ENCODE measurements at places on chromosomes 13 and 19. TPM values are rescaled to one million over a fixed set of nuclear protein-coding genes. Genes with fewer than 3 reads are reported as not detected.

CYP2A6 gene
- not detected for total RNA-seq

PALM3 gene
- total RNA-seq, result 0.07 TPM

CATSPERD gene
- total RNA-seq, result not detected

FCER2 gene
- not detected for total RNA-seq

ZNF610 gene
- total RNA-seq, result 0.33 TPM

SIAH3 gene
- not detected for total RNA-seq

FAAP24 gene
- total RNA-seq, result 3.5 TPM

DHX34 gene
- total RNA-seq, result 19.5 TPM

P2RY11 gene
- 3.7 TPM for total RNA-seq

AMER2 gene
- total RNA-seq, result not detected

PRTN3 gene
- total RNA-seq, result not detected

TPM4 gene
- 560 TPM for total RNA-seq

GSX1 gene
- total RNA-seq, result not detected

UBE2S gene
- 144 TPM for total RNA-seq

ZNF880 gene
- 7.3 TPM for total RNA-seq

OR4F17 gene
- total RNA-seq, result not detected

IRGC gene
- total RNA-seq, result not detected

TNNI3 gene
- total RNA-seq, result not detected

SCGB2B2 gene
- not detected for total RNA-seq

SYCN gene
- total RNA-seq, result not detected

C13orf42 gene
- total RNA-seq, result not detected

KCNN1 gene
- not detected for total RNA-seq

CLIP3 gene
- total RNA-seq, result 0.28 TPM

VMAC gene
- 2.5 TPM for total RNA-seq

EVI5L gene
- 14.8 TPM for total RNA-seq

TLE6 gene
- total RNA-seq, result 0.93 TPM

PTGER1 gene
- 1.0 TPM for total RNA-seq

TEX29 gene
- not detected for total RNA-seq

CYP4F8 gene
- total RNA-seq, result not detected

ZNF677 gene
- 7.7 TPM for total RNA-seq

N4BP2L1 gene
- 5.3 TPM for total RNA-seq

SHISA2 gene
- 1.1 TPM for total RNA-seq

ACTN4 gene
- total RNA-seq, result 500 TPM

CDC42EP5 gene
- 37.1 TPM for total RNA-seq

PPP1R37 gene
- total RNA-seq, result 41.9 TPM

ALOX5AP gene
- not detected for total RNA-seq

PDX1 gene
- not detected for total RNA-seq

S1PR5 gene
- total RNA-seq, result 3.3 TPM

DACH1 gene
- total RNA-seq, result not detected

KANK3 gene
- 4.6 TPM for total RNA-seq
